ENCODE measurements at places on chromosomes 2 and 18.

DNA sequence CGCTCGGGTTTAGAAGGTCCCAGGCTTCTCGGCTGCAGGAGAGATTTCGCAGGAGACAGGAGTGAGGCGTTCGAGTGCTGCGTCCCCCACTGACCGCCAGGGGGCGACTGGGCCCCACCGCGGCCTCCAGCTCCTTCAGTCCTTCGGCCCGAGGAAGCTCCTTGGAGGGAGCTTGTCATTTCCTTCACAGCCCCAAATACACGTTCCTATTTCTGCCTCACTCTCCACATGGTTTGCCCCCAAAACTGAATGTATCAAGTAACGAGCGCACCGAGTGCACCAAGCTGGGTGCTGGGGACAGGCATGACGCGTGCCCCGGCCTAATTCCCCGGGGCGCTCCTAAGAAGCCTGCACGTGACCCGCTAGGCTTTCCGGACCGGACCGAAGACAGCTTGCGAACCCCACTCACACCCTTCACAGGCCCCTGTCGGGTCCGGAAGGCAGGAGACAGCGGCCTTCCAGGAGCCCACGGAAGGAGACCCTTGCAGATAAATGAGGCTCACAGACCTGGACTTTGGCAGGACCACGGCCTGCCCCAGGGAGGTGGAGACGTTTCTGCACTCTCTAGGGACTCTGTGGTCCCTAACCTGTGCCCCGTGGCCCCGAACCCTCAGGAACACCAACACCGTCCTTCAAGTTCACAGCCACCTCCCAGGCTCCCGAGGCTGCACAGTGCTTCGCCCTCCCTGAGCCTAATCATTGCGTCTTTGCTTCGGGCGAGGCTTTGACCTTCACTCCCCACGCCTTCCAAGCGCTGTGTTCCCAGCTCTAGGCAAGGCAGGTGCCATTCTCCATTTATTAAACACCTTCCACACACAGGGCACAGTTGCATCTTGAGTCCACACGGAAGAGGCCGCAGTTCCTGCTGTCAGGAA is 13.0 kb upstream of the FAHD2A start:
- DNase-seq = no peak

DNA sequence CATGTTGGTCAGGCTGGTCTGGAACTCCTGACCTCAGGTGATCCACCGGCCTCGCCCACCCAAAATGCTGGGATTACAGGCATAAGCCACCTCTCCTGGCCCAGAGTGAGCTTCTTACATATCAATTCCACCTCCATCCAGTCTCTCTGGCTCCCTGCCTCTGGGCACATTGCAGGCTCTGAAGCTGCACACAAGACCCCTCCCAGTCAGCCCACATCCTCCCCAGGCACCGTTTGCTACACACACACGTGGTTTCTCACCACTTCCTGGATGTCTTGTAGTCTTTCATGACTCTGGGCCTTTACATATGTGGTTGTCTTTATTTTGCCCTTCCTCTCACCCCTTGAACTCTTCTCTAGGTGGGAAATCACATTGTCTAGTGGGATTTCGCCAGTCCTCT is 64.0 kb upstream of the CABLES1 start:
- DNase-seq = peak; percentile 85

- DNase-seq = no peak
Measured at GRCh38 chr2:82013641-82014040, 1709.1 kb upstream of the LRRTM1 start.

DNA sequence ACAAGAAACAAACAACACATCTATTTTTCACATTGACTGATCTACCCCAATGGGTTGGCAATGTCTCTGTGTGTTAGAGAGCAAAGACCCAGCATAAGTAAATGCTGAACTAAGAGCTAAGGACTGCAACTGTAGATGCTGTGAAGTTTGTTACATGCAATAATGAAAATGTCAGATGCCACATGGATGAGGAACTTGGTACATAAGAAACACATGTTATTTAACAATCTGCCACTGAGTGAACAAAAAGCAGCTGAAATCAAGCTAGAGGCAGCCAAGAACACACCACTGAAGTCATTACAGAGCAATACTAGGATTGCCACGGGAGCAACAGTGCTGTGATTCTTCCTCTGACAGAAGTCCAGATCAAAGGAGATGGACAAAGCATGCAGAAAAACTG is 389.4 kb downstream of the CDH2 start:
- DNase-seq = no peak

DNA sequence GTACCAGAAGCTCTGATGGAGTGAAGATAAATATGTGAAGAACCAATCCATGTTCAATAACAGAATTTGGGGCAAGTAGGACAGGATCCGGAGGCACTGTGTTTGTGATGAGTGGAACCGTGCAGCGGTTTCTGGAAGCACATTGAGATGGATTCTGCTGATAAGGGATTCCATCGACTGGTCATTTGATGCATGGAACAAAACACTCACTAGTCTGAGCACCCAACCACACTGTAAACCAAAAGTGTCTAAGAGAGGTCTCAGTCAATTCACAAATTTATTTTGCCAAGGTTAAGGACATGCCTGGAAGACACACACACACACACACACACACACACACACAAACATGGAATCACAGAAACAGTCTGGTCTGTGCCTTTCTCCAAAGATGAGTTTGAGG is 459.5 kb downstream of the FBXO15 start:
- no peak for DNase-seq

DNA sequence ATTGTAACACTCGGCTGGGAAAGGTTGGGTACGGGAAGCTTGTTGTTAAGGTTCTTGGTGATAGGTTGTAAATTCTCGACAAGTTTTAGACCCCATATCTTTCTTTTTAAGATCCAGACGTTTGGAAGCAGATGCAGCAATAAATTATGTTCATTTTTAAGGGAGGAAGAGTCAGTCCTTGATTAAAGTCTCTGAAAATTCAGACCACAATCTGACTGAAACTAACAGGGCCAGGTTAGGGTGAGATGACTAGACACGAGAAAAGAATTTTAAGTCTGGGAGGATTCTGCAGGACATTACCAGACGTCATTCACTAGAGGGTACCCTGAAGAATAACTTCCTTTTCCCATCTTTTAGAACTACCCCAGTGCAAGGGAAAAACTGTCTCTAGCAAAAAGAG is 16.1 kb downstream of the WIPF1 start:
- DNase-seq = no peak

DNA sequence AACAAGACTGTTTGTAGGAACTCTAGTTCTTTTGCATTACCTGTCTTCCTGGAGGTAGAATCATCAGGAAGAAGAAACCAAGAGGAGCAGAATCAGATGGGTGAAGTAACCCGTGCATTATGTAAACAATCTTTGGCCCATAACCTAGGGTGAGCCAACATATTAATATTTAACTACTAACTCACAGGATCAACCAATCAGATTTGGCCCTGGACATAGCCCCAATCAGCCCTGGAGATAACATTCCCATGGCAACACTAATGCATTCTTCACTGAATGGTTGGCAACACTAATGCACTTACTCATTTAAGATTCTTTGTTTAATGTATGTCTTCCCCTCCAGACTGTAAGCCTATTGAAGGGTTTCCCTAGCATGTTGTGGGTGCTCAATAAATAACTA is 72.0 kb upstream of the CTAGE1 start:
- DNase-seq = no peak

- no peak for DNase-seq
Measured at GRCh38 chr2:218991674-218992168, 1.5 kb downstream of the CRYBA2 start.

DNA sequence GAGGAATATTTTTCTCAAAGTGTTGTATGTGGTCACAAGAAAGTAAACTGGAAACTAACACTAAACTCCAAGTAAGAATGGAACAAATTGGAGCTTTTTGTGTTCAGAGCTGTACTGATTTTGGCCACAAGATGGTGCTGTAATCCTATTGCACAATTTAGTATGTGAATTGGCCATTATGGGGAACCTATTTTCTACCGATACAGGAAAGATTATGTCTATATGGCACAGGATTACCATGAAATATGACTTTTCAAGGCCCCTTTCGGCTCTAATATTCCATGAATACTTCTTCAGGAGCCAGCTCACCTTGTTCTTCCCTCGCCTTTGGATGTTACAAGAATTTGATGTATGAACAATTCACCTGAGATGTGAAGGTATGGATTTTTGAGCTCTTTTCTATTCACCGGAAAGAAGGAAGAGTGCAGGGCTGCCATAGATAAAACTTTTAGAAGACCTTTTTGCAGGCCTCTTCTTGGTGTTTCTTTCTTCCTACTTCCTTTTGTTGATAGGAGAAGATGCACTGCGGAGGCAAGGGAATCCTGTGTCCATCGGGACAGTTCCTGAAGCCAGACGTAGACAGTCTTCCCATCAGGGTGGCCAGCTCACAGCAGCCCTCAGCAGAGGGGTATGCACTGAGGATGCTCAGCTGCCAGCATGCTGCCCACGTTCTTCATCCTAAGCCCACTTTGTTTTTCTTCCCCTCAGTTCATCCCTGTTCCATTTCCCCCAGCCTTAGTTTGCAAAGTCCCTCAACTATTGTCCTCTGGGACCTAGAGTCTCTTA is 13.3 kb downstream of the MRPL44 start:
- DNase-seq = peak; percentile 59

DNA sequence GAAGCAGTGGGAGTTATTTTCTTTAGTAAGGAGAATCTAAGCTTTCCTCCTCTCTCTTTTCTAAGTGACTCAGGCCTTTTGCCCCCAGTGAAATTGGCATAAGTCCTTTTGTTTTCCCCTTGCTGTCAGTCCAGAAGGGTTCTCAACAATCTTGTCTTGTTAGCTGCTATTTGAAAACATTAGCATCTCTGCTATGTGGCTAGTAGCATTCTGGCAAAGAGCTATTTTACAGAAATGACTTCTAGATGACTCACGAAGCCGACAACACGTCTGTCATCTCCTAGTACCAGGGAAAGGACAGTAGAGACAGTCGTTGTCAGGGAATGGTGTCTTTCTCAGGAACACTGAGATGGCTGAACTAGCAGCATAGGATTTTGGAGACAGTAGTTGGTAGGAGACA is 14.7 kb downstream of the SMARCAL1 start:
- DNase-seq = no peak

GRCh38 chr2:65554765-65555591 is 122.6 kb upstream of the SPRED2 start:
- no peak for DNase-seq

- no peak for DNase-seq
Measured at GRCh38 chr18:50632895-50633515, 73.1 kb downstream of the MAPK4 start.

GRCh38 chr2:118936306-118936705 is 5.7 kb upstream of the MARCO start:
- no peak for DNase-seq

GRCh38 chr2:152453129-152453911 is 118.3 kb downstream of the FMNL2 start:
- no peak for DNase-seq

DNA sequence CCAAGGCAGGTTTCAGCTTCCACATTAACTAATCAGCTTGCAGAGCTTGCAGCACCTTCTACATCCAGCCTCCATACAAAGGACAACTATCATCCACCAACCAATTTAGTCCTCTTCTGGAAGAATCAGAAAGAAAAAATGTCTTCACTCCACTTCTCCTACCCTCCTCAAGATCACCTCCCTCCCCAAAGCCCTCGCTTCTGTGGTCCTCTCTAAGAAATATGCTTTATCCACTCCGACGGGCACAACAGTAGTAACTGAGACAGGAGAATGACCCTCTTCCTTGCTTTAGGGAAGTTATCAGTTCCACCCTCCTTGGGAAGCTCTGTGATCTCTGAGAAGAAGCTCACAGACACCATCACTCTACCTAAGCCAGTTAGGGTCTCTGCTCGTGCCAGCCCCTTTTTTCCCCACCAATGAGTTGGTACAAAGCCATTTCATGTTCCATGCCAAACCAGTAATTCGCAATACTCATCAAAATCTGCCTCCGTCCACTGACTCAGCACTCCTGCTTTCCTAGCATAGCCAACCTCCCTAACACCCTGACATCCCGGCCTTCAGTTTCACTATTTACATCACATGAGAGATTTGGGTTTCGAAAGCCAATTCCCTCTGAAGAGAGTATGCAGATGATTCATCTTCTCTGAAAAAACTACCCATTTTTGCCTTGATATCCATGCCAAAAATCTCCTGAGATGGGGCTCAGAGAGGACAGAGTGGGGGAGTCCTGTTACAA is 114.1 kb upstream of the PKDCC start:
- no peak for DNase-seq

DNA sequence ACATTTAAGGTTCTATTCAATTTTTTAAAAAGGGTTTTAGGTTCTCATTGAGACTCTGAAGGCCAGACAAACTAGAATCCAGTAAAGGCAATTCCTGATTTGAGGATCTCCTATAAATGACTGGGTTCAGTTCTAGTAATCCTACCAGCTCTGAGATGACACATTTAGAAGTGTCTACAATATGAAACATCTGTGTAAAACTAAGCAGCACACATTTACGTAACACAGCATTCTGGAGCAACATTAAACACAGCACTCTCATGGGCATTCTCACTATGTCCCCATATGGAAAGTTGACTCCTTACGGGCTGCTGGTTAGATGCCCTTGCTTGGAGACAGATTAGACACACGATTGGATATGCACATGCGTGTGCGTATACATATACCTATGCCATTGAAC is 114.4 kb downstream of the ZNF385B start:
- DNase-seq = no peak

- peak; percentile 75 for DNase-seq
Measured at GRCh38 chr2:218272531-218273212, 2.4 kb downstream of the PNKD start.

DNA sequence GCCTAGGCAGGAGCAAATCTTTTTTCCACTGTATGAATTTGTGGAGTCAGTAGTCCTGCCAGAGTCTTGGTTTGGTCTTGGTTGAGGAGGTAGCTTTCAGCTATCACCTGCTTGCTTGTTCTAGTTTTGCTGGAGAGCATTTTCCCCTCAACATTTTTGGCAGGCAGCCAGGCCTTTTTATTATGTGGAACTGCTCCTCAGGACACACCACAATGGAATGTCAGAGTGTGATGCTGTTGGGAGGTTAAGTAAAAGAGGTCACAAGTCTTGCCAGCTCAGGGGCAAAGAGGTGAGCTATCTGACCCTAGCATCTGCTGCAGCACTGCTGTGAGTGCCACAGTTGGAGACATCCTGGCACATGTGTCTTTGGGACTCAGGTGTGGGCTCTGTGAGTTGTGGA is 258.0 kb downstream of the CNTNAP5 start:
- DNase-seq = no peak

- DNase-seq = no peak
Measured at GRCh38 chr2:28676152-28676835, 75.3 kb upstream of the PPP1CB start.

DNA sequence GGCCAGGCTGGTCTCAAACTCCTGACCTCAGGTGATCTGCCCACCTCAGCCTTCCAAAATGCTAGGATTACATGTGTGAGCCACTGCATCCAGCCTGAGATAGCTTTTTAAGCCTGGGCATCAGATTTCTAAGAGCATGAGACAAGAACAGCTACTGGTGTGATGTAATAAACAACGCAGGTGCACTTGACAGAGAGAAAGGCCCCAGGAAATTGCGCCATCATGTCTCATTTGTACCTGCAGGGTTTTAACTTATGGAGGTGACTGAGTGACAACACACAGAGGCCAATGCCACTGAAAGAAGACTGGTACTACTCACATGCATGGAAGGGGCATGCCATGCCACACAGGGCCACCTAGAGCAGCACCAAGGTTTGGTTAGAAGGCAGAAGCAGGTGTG is 209.4 kb downstream of the SP3 start:
- no peak for DNase-seq
